ENCODE measurements at places on chromosomes 2 and 18.

GRCh38 chr18:49015886-49016647, 65.3 kb upstream of the SMAD7 start:
- DNase-seq: peak; percentile 10

GRCh38 chr2:127305990-127306585, 12.1 kb upstream of the ERCC3 start:
- DNase-seq: no peak

- DNase-seq: no peak
Observed at GRCh38 chr2:155070489-155070888, 372.0 kb downstream of the KCNJ3 start.

DNA sequence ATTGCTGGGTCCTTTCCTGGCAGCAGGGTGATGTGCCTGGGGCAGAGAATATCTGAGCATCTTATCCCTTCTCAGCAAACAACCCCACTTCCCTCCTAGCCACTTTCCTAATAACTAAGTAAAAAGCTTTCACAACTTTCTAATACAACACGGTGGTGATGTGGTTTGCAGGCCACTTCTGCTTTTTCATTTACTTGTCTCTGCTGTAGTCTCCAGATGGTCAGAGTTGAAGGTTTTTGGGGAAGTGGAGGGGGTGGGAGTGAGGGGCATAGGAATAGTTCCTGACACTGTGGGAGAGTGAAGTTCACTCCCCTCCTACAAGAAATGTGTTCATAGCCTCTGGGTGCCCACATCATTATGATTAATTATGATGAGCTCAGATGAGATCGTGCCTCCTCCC, 11.6 kb downstream of the OXER1 start:
- DNase-seq: no peak

DNA sequence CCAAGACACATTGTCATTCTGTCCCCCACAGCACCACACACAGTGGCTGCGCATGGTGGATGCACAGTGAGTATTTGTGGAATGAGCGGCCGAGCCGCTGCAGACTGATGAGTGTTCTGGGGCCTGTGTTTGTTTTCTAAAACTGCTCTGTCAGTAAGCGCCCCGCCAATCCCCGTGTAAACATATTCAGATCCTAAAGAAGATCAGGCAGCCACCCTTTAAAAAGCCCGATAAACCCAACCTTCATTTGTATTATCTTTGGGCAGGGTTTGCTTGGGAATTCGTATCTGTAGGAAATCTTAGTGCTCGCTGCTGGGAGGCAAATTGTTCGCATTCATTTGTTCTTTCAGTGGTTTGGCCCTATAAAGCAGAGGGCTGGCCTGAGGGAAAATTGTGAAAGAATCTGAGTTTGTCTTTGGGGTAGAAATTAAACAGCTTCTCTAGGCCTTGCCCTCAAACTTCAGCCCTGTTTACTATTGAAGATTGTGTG, 68.6 kb downstream of the TGOLN2 start:
- no peak for DNase-seq

GRCh38 chr2:38598200-38598990, 4.3 kb downstream of the HNRNPLL start:
- DNase-seq: no peak
